ENCODE measurements at places on chromosomes 13 and 19.

DNA sequence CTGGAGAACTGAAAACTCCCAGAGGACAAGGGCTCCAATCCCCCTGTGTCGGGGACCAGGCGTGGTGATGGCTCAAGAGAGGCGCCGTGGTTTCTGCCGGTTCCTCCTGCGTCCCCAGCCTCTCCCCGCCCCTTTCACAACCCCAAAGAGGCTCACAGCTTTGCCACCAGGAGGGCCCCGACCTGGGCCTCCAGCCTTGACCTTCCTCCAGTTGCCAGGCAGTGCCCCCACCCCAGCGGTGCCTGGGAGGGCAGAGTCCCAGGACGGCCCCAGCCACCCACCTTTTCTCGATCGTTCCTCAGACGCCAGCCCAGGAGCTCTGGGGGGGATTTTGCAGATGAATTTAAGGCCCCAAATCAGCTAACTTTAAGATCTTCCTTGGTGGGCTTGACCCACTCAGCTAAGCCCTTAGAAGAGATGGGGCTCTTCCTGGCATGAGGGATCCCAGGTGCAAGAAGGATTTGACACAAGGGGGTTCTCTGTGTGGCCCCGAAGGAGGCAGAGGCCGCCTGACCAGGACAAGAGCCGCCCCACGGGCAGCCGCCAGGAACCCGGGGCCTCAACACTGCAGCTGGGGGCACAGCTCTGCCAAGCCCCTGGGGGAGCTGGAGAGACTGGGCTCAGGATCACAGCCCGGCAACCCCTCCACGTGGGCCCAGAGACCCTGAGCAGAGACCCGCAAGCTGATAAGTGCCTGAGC lies 47.0 kb downstream of the MCF2L start:
- no peak for DNase-seq

DNA sequence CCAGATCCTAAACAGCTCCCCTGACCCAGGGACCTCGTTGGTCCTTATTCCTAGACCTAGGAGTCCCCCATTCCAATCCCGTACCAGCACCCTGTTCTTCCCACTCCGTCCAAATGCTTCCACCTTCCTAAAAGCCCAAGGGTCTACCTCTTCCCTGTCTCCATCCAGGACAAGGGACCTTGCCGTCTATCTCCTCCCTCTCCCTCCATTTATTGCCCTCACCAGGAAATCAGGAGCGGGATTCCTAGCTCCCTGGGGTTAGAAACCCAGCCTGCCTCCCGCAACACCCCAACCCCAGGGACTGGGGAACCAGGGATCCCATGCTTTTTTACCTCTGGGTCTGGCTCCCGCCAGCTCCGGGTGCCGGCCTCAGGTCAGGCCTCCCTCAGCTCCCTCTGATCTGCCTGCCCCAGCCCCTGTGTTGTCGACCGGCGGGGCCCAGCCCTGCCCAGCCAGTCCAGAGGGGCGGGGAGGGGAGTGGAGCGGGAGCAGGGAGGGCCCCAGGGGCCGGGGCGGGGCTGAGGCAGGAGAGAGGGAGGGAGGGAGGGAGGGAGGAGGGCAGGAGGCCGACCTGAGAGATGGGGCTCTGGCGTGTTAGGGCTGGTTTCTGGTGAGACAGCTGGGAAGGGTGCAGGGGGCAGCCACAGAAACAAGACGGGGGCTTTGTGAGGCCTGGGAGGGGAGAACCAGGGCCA lies at the start of gene B3GNT8:
Gene B3GNT8, minus strand, starts transcription at position 423 of the 695 bp plus-strand sequence. CDS start 596 bp downstream, outside the sequence.
- peak; percentile 84 for DNase-seq

DNA sequence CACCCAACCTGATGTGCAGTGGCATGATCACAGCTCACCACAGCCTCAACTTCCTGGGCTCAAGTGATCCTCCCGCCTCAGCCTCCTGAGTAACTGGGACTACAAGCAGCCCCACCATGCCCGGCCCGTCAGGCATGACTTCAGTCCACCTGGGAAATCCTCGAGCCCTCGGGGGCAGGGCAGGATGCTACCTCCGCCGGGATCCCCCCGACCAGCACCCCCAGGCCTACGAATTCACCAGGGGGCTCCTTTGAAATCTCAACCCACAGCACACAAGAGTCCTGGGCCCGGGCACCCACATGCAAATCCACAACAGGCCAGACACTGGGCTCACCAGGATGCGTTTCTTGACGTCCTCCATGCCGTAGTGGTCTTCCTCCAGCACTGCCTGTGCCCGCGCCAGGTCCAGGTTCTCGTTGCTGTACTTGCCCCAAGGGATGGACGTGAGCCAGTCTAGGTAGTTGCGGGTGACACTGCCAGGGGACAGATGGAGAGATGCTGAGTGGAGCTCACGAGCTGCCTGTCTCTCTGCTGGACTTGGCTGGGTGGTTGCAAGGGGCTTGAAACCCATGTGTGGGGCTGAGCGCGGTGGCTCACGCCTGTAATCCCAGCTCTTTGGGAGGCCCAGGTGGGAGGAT lies 10.5 kb downstream of the RPL36 start:
- no peak for DNase-seq

DNA sequence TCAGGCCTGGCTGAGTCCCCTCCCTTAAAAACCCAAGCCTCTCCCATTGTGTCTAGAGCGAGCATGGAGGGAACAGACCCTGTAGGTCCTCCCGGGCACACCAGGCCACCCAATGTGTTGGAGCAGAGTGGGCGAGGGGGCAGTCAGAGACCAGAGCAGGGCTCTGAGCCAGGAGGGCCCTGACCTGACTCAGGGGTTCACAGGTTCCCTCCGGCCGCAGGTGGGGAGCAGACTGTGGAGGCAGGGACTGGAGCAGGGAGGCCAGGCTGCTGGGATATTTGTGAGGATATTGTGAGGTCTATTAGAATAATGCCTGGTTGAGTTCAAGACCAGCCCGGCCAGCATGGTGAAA lies 1.6 kb upstream of the TYROBP start:
- no peak for DNase-seq

DNA sequence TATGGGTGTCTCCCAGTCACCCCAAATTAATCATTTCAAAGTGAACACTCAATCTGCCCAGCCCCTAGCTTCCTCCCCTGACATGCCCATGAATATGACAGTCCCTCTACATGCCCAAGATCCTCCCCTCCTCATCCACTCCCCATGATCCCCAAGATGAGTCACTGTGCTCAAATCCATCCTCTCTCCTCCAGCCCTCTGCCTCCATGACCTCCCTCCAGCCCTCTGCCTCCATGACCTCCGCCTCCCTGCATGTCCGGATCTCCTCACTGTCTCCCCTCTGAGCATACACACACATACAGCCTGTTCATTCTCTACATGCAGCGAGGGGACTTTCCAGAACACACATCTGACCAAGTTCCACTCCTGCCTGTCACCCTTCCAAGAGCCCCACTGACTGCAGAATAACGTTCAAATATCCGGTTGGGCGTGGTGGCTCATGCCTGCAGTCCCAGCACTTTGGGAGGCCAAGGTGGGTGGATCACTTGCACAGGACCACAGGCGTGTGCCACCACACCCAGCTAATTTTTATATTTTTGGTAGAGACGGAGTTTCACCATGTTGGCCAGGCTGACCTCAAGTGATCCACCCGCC lies 18.4 kb upstream of the FEM1A start:
- no peak for DNase-seq

- DNase-seq: no peak
These were observed 298.2 kb downstream of the POU4F1 start for GRCh38 chr13:78305171-78305570.

DNA sequence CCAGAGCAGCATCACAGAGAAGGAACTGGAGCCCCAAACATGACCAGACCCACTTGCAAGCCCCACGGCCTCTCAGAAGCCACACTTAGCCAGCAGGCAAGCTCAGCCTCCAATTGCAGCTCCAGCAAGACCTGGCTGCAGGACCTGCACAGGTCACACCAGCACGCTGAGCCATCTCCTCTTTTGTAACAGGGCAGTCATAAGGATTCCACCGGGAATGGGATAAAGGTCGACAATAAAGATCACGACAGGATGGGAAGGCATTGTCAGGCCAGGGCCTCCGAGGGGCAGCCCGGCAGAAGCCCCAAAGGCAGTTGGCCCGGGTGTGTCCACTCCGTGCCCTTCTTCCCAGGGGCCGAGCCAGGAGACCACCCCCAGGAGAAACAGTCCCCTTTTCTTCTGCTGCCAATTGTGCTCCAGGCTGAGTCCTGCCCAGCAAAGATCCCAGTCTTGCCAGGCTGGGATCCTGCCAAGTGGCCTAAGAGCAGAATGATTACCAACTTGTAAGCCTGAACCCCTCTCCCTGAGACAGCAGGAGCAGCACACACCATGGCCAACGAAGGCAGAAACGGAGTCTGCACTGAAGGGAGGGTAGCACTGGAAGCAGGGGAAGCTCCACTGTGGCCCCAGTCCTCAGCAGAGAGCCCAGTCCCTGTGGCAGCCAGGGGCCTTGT lies 12.5 kb downstream of the PEPD start:
- DNase-seq: no peak

GRCh38 chr19:40133491-40133890 lies 42.7 kb upstream of the ZNF780A start:
- no peak for DNase-seq

- no peak for DNase-seq
These were observed 13.2 kb downstream of the PGLS start for GRCh38 chr19:17524651-17525050.

DNA sequence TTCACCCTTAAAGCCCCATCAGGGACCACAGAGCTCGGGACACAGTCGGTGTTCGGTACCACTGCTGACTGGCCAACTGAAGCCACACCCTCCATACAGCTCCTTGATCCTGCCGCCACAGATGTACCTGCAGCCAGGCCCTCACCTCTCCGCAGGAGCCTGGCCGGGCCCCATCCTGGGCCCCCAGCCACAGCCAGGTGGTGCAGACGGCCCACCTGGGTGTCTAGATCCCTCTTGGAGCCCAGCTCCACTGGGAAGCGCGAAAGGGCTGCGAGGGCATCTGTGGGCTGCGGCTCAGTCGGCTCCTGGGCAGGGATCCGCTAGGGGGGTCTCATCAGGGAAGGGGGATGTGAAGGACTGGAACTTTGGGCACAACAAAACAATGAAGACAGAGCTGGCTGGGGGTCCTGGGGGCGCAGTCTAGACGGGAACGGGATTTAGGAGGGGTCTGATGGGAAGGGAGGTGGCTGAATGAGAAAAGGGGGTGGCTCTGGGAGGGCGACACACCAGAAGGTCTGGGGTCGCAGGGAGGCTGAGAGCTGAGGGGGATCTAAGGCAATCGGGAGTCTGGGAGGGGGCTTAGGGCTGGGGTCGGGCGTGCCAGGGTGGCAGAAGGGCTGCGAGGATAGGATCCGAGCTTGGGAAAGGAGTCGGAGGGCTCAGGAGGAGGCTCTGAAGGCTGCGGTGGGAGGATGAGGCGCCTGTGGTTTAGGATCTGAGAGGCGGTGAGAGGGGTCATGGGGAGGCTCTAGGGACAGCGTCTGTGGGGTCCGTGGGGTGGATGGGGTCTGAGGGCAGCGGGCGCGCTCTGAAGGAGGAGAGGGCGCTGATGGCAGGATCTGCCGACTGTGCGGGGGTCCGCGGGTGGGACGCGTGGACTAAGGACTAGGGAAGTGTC lies 15.8 kb downstream of the PRODH2 start:
- DNase-seq: no peak

DNA sequence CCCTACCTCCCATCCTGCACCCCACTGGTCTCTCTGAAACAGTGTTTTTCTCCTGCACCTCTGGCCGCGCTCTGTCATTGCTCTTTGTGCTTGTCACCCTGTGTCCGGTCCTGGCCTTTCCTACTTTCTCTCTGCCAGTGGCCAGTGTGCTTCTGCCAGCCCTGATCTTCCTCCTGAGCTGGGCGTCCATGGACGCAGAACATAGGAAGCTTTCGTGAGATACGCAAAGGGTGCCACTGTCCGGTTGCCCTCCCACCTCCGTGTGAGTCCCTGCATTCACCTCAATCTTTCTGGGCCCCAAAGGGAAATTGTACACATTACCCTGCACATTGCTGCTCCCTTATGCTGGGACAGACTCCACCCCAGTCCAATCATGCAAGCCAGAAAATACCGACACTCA lies 105.7 kb upstream of the SOX1 start:
- no peak for DNase-seq

DNA sequence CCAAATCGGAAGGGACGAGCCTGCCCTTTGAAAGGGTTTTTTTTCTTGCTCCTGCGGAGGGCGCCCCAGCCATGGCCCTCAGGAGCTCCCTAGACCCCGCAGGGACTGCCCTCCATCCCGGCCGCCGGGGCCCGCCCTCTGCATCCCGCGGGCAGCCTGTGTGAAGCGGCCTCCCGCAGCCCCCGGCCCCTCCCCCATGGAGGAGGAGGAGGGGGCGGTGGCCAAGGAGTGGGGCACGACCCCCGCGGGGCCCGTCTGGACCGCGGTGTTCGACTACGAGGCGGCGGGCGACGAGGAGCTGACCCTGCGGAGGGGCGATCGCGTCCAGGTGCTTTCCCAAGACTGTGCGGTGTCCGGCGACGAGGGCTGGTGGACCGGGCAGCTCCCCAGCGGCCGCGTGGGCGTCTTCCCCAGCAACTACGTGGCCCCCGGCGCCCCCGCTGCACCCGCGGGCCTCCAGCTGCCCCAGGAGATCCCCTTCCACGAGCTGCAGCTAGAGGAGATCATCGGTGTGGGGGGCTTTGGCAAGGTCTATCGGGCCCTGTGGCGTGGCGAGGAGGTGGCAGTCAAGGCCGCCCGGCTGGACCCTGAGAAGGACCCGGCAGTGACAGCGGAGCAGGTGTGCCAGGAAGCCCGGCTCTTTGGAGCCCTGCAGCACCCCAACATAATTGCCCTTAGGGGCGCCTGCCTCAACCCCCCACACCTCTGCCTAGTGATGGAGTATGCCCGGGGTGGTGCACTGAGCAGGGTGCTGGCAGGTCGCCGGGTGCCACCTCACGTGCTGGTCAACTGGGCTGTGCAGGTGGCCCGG lies 815 bp downstream of the MAP3K10 start:
- DNase-seq: no peak

DNA sequence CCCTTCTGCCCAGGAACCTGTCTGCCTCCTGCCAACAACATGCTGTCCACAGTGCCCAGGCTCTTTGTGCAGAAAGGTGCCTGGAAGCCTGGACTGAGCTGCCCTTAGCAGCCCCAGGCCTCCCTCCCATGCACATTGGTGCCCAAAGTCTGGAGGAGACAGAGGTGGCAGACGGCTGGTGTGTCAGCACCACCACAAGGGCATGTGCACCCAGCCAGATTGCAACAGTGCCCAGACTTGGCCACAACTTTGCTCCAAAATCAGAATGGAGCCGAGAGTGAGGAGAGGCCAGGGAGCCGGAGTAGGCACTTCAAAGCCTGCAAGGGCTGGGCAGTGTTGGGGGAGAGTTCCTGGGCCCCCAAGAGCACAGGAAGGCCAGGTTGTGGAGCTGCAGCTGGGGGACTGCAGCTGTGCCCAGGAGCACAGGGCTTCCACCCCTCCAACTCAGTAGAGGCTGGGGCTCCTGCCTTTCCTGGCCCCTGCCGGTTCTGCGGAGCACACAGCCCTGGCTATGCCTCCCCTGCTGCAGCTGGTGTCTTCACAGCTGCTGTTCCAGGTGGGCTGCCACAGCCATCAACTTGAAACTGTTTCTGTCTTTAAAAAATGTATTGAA lies 1255.8 kb downstream of the SLITRK5 start:
- no peak for DNase-seq
